ENCODE measurements at places on chromosomes 11 and 22.

GRCh38 chr11:43119275-43119970, 192.4 kb upstream of the API5 start:
- DNase-seq = no peak

- DNase-seq = peak; percentile 37
Observed at GRCh38 chr11:78313181-78313795, 104.3 kb downstream of the GAB2 start.

DNA sequence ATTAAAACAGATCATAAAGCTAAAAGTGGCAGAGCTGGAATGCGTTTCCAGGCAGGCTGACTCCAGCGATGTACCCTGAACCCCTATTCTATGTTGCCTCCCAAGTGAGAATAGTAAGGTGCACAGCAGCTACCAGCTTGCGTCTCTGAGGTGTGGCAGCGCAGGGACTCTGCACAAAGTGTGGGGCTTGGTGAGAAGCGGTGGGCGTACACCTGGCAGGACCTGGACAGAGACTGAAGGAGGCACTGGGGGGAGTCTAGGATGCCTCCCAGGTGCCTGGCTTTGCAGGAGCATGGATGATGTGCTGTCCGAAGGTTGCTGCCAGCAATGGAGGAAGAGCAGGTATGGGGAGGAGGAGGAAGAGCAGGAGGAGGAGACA, 42.9 kb downstream of the AMPD3 start:
- no peak for DNase-seq

DNA sequence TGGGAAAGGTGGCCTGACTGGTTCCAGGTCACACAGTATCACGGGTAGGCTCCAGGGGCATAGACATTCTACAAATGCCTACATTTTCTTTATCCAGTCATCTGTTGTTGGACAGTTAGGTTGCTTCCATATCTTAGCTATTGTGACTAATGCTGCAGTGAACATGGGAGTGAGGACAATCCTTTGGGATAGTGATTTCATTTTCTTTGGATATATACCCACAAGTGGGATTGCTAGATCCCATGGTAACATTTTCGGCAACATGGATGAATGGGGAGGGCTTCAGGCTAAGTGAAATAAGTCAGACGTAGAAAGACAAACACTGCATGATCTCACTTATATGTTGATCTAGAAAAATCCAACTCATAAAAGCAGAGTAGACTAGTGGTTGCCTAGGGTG, 744.3 kb downstream of the NTM start:
- peak; percentile 38 for DNase-seq

DNA sequence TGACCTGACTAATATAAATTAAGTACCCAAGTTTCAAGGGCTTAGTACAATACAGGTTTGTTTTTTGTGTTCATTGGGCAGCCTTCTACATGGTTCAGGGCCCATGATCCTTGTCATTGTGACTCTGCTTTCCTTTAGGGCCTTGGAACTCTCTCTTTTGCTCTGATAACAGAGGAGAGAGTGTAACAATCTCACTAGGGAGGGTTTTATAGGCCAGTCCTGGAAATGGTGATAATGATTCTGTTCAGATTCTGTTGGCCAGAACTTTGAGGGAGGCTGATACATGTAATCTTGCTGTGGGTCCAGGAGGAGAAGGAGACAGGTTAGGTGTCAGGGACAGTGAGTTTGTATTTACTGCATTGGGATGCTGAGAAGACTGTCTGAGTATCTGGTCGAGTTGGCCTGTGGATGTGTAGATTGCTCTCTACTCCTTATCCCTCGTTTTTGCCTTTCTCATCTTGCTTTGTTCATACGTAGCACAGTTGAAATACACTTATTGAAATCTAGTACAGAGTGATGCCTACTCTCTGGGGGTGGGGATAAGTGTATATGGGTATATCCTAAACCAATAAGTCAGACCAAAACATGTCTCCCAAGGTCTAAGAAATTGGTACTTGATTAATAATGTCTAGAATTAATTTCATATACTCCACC, 37.5 kb upstream of the HEPHL1 start:
- no peak for DNase-seq

- DNase-seq = no peak
Observed at GRCh38 chr11:17840101-17840548, 105.5 kb downstream of the KCNC1 start.

GRCh38 chr22:45163099-45163450, 650 bp upstream of the NUP50 start:
- DNase-seq = peak; percentile 39

GRCh38 chr11:80086496-80087055, 645.7 kb upstream of the TENM4 start:
- no peak for DNase-seq

All from fibroblast of skin of scalp (primary cell).